ELR (cell line): ENCODE measurements at places on chromosomes 1 and 21.
A peak's percentile ranks its signal among the peaks of the same experiment; 100 is the strongest.

DNA sequence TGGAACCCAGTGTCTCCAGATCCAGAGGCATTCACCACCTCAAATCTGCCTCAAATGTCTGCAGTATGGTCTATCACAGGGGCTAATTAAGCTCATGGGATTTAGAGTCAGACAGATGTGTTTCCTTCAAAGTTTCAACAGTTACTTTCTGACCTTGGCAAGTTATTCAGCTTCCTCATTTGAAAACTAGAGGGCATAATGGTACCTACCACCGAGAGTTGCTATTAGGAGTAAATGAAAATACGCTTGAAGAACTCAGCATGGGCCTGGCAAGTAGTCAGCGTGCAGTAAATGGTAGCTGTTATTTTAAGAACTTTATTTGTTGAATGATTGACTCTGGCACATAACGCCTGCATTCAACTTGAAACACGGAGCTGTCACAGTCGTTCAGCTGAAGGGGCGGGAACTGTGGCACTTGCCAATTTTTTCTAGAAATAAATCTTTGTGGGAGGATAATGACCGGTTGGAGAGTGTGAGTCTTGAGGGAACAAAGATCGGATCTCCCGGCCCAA lies 1.2 kb upstream of the CAP1 start:
- DNase-seq, result no peak

DNA sequence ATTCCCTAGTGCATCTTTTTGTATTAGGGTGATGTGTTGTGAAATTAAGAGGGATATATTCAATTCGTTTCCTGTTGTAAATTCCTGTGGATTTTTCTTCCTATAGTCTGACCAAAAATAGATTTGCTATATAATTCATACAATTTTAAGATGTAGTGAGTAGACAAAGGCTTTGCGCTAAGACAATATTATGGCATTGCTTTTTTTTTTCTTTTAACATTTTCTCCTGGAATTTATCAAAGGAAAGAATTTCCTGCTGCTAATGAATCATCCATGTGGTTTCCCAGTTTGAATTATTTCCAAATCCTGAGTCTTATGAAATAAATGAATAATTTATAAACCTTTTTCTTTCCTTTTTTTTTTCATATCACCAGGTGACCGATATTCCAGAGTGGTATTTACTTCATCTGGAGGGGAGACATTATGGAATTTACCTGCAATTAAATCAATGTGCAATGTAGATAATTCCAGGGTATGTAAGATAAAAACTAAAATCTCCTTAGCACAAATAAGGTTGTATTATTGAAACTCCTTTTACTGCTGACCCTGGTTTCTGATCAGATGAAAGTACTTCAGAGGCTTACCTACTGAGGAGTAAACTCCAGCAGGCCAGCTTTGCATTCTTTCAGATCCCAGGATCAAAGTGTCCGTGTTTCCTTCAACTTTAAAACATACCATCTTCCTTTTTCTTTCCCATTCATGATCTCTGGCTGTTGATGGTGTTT lies 148.4 kb downstream of the TLR5 start:
- DNase-seq, result peak; percentile 88

DNA sequence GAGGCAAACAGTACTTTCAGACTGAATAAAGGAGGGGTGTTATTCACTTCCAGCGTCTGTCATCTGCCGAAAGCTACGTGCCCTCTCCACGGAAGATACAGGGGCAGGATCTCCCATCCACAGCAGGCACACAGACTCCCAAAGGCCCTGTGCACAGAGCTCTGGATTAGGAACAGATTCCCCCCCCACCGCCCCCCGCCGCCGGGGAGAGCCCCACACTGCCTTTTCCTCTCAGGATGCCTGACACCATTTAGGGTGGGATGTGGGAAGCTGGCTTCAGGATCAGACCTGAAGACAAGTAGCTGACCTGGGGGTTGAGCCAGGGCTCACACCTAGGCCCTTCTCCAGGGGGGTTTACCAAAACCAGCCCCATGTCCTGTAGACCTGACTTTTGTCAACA lies 8.4 kb upstream of the TCP10L start:
- no peak for DNase-seq

DNA sequence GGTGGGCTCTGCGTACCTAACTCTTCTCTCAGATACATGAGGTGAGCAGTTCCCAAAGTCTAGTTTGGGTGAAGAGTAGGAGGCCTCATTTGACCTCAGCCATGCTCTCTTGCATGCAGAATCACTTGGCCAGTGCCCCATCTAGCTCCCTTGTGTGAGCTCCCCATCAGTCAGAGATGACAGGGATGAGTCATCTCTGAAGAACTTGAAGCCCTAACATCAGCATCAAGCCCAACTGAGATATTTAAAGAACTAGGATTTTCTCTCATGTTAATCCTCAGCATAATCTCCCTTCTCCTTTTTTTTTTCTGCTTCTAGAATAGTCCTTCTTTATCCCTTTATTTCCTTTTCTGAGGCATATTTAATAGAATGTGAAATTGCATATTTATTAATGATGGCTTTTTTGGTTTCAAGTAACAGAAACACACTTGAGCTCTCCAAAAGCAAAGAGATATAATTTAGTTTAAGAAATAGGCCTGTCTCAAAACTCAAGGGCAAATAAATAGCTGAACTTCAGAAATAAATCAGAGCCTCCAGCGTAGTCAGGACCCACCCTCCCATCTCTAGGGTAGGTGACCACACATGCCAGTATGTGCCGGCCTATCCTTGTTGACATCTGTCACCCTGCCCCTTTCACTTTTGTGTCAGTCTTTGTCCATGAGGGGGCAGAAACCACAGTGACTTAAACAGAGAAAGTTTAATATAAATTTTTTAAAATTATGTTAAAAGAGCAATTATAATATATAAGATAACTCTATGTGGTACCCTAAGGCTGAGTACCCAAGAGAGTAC lies 112.3 kb downstream of the TSEN15 start:
- DNase-seq, result peak; percentile 77
